DMS53 (cell line): ENCODE measurements at places on chromosomes 7 and 10.

DNA sequence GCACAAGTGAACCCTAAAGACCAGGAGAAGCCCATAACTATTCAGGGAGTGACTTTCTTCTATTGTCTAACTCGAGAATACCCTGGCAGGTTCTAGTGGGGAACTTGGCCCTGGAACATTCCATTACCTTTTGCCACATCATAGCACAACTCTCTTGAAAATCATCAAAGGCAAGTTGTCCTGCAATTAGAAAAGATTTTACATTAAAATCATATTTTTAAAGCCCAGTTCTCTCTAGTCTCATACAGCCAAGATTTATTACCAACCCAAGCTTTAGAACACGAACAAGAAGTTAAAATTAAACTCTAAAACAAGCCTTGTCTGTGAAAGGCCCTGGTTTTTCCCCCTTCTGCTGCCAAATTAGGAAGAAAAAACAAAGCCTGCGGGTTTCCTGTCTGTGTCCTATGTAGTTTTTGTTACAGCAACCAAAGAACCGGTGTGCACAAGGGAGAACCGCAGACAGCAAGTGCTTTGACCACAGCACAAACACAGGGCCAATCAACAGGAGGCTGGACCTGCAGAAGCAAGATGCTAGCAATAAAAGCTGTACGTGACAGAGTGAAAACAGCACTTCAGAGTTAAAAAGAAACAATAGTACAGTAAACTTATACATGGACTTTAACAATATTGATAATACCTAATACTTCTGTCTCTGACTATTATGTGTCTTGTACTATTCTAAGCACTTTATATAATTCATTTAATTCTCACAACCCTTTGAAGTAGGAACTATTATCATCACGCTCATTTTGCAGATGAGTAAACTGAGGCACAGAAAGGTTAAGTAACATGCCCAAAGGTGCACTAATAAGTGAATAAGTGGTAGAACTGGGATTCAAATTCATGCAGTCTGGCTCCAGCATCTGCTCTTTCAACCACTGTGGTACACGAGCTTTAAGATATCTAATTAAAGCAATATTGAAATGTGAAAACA lies 65.8 kb downstream of the STK17A start:
- DNase-seq = no peak

DNA sequence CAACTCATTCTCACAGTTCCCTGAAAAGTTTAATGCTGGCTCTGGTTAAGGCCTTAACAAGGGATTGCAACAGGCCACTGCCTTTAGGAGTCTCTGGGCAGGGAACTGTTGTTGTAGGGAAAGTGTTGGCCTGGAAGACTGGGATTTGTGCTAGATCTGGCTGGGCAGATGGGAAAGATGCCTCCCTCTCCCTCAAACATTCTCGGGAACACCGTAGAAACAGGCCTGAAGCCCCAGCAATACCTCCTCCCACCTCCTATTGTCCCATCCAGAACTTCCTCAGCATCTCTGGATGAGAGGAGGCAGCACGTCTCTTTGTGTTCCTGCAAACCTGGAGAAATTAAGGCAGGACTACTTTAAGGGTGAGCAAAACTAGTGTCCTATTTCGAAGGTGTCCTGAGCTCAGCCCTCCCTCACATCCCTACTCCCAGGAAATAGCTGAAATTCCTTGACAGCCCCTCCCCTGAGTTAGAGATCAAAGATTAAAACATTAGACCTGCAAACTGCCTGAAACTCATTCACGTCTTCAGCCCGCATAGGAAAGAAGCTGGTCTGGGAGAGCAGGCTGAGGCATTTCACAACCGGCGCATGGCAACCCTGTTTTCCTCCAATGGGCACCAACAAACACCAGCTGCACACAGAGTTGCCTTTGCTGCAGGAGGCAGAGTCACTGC lies 10.9 kb upstream of the MAP3K8 start:
- peak; percentile 85 for DNase-seq

- DNase-seq = no peak
These were observed 44.3 kb downstream of the SCRN1 start for GRCh38 chr7:29945259-29945809.

DNA sequence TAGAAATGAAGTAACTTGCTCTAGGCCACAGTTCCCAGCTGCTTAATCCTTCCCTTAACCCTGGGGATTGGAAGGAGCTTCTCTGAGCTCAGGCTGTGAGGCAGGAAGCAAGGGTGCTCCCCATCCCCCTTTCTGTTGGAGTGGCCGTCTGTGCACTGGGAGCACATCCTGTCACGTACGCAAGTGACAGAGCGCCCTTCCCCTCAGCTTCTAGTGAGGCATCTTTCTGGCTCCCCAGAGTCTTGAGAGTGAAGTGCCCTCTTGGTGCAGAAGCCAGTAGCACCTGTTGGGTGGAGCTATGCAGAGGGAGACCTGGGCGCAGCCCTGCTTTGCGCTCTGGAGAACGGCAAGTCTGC lies 47.8 kb downstream of the SHH start:
- DNase-seq = no peak

DNA sequence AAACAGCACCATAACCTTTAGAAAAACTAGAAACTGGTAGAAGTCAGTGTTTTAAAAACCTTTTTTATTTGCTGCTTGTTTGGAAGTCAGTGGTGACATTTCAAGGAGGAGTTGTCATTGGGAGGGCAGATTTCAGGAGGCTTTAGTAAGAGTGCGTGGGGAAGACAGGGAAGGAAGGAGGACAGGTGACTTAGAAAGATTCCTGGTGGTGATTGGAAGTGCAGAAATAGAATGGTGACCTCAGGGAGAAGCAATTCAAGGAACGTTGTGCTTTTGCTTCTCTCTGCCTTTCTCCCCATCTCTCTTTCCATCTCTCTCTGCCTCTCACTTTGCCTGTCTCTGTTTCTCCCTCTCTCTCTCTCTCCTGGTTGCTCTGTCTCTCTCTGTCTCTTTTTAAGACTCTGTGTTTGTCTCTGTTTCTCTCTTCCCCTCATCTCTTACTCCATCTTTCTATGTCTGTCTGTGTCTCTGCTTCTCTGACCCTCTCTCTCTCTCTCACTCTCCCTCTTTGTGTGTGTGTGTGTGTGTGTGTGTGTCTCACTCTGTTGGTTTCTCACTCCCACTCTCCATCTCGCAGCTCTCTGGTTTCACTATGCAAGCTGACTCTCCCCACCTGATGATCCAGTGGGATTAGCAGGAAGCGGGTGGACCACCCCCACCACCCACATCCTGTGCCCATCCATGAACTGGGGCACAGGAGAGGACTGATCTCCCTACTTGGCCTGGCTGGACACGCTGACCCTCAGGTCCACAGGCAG lies 10.9 kb upstream of the PFKP start:
- DNase-seq = no peak

- DNase-seq = peak; percentile 92
These were observed 449.6 kb downstream of the GRM8 start for GRCh38 chr7:126803060-126803665.

- no peak for DNase-seq
These were observed 19.0 kb downstream of the DPCD start for GRCh38 chr10:101607124-101607523.

DNA sequence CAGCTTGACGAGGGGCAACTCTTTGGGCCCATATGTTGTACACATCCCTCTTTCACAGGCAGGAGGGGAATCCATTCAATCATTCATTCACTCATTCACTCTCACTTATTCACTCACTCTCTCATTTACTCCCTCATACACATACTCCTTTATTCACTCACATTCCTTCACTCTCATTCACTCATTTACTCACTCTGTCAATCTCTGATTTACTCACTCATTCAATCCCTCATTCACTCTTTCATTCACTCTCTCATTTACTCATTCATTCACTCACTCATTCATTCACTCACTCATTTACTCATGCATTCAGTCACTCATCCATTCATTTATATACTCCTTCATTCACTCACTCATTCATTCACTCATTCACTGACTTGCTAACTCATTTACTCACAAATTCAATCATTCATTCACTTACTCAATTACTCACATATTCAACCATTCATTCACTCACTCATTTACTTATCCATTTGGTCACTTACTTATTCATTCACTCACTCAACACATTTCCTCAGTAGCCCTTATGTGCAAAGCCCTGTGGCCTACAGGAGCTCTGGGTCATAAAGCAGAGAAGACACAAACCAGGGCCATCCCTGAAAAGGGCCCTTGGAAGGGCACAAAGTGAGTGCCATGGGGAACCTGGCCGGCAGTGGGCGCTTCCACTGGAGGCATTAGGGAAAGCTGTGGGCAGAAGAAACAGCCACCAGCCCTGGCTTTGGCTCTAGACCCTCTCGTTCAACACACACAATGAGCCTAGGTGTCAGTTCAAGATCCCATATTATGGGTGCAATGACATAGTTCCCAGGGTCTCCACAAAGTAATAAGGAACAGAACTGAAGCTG lies 26.0 kb downstream of the HIP1 start:
- no peak for DNase-seq

- no peak for DNase-seq
These were observed 62.8 kb upstream of the KDM7A start for GRCh38 chr7:140239653-140239935.

- peak; percentile 100 for DNase-seq
These were observed at the start of gene BBIP1 for GRCh38 chr10:110918643-110919348. BBIP1 (minus strand) TSS chr10:110919180; CDS start chr10:110918157, 1,023 bp downstream.

DNA sequence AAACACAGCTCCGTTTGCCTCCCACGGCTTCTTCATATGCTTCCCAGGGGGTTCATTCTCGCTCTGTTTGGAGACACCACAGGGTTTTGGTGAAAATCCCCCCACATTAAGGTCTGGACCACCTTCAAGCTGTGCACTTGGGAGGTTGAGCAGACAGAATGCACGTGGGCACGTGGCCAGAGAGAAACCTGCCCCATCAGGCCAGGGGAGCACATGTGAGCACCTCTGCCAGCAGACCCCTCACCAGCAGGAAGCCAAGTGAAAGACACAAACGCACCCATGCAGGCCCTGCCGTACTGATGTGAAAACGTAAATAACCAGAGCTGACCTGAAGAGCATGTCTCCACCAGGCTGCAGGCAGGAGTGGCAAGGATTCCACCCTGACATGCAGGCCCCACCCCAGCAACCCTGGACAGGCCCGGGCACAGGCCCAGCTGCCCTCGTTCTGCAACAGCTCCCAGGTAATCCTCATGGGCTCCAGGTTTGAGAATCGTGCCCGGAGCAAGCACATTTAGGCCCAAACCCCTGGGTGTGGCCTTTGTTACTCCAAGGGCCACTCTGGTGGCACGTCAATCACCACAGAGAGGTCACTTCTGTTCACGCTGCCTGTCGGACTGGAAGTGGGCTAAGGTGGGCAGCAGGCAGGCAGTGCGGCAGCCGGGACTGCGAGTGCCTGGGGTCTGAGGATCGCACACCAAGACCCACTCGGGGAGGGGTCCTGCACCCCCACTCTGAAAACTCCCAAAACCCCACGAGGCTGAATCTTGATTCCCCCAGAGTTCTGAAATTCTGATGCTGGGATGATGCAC lies 184.4 kb downstream of the PTPRN2 start:
- DNase-seq = no peak

DNA sequence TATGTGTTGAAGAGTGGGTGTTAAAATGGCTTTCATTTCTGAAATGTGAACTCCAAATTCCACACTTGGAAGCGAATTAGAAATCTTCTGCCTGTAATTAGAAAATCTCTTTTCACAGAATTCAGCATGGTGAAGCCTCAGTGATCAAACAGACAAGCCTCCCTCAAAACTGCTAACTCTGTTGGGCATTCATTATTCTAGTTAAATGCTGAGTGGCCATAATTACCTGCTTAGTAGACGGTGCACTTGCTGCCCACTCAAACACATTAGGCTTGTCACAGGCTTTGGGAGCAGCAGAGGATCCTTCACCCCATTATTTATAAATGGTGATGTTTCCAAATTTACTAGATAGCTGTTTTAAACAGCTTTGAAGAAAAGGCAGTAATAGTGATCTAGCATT lies 177.2 kb upstream of the PCLO start:
- no peak for DNase-seq

DNA sequence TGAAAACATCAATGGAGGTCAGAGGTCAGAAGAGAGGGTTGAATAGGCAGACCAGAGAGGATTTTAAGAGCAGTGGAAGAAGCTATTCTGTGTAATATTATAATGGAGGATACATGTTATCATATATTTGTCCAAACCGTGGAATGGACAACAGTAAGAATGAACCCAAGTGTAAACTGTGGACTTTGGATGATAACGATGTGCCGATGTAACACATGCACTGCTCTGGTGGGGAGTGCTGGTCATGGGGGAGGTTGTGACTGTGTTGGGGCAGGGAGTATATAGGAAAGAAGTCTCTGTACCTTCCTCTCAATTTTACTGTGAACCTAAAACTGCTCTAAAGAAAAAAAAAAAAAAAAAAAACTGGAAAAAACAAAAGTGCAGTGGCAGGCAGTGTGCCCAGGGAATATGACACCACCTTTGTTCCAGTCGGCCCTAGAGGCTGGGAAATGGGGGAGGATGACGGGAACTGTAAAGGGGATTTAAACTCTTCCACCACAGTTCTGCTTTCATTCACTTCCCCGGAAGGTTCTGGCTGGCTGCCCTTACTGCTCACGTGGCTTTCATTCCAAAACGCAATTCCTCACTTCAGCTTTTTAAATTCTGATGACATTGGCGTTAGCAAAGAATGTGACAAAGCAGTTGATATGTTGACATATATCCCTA lies 113.7 kb upstream of the ANKRD1 start:
- DNase-seq = no peak

DNA sequence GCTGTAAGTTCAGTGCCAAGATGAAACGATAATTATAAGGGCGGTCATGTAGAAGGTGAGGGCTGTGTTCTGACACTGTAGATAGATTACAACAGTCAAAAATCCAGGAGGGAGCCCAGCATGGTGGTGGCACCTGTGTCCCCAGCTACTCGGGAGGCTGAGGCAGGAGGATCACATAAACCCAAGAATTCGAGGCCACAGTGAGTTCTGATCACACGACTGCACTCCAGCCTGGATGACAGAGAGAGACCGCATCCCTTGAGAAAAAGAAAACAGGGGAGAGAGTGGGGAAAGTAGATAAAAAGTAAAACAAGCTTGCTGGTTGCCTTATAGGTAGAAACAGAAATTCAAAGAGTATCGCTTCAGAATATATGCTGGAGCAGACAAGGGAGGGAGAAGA lies 52.1 kb downstream of the KCNH2 start:
- no peak for DNase-seq

DNA sequence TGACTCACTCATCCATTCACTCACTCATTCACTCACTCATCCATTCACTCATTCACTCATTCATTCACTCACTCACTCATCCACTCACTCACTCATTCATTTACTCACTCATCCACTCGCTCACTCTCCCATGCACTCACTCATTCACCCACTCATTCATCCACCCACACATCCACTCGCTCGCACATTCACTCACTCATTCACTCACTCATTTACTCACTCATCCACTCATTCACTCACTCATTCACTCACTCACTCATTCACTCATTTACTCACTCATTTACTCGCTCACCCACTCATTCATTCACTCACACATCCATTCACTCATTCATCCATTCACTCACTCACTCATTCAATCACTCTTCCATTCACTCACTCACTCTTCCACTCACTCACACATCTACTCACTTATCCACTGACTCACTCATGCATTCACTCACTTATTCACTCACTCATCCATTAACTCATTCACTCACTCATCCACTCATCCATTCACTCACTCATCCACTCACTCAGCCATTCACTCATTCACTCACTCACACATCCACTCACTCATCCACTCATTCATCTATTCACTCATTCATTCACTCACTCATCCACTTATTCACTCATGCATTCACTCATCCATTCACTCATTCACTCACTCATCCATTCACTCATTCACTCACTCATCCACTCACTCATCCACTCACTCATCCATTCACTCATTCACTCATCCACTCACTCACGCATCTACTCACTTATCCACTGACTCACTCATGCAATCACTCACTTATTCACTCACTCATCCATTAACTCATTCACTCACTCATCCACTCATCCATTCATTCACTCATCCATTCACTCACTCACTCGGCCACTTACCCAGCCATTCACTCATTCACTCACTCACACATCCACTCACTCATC lies 74.0 kb downstream of the CARD11 start:
- no peak for DNase-seq
